ENCODE measurements at places on chromosomes 11 and 22. TPM values are rescaled to one million over a fixed set of nuclear protein-coding genes. Genes with fewer than 3 reads are reported as not detected.
A peak's percentile ranks its signal among the peaks of the same experiment; 100 is the strongest.

DNA sequence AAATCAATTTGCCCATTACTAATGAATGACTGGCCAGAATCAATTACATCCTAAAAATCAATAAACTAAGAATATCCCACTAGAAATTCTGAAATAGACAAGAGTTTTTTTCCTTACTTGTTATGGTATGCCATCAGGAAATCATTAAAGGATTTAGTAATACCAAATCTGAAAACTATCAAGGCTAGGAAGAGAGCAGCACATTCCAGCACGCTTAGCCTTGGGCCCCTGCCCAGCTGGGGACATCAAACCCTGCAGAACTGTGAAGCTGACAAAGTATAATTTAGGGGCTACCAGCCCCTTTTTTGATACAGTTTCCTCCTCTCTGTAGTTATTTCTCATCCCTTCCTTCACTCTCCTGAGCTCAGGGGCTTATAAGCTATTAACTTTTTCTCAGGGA, 247.8 kb upstream of the ZC3H12C start:
- DNase-seq, result no peak

- DNase-seq, result no peak
Observed at GRCh38 chr11:93221539-93221938, 23.7 kb upstream of the SLC36A4 start.

DNA sequence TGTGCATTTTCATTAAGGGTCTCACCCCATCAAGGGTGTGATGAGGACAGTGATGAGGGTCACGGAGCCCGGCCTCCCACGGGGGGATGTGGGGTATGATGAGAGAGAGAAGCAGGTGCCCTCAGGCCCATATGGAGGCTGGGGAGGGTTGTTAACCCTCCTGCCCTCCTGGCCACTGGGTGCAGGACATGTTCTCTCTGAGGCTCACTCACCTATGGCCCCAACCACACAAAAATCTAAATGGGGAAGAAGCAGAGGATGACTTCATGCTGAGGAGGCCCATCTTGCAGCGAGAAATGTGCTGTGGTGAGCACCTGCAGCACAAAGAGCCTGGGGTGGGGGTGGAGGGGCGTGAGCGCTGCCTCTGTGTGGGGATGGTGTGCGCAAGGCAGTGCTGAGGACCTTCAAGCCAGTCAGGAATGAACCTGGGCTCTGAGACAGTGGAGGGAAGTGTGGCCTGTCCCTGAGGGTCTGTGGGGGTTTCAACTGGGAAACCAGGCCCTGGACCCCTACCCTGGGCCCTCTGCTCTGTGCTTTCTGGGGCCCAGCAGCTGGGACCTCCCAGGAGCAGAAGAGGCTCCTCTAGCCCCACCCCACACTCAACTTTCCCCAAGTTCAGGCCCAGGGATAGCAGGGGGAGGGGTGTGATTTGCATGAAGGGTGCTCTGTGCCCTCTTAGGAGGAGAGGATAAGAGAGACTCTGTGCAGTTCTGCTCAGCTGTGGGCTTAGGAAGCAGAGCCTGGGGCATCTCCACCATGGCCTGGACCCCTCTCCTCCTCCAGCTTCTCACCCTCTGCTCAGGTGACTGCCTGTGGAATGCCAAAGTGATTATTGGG, 43.0 kb upstream of the TOP3B start:
- DNase-seq, result no peak

GRCh38 chr11:111378861-111379601, at the start of gene POU2AF1:
TSS of gene POU2AF1 (minus strand) at chr11:111379275. CDS start at chr11:111379177, 98 bp downstream.
- DNase-seq, result no peak

- DNase-seq, result no peak
Observed at GRCh38 chr11:122234257-122234656, 118.2 kb upstream of the BLID start.

- no peak for DNase-seq
Observed at GRCh38 chr11:127393460-127393997, 393.0 kb upstream of the KIRREL3 start.

DNA sequence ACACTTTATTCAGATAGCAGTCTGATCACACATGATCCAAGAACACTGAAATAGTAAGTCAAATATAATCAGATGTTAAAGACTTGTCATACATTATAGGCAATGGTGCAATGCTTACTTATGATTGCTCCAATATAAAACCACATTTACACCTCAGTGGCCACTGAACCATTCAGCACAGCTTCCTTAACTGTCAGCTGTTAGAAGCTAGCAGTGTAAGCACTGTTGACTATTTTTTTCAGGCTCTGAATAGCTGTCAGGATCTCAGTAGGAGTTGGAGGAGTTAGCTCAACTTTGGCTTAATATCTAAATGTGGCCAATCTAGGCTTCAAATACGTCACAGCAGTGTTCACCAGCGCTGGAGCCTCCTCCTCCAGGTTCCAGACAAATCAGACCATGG, 36.6 kb downstream of the METTL15 start:
- DNase-seq, result no peak

- DNase-seq, result no peak
Observed at GRCh38 chr11:23620617-23621016, 760.3 kb upstream of the CCDC179 start.

- peak; percentile 90 for DNase-seq
Observed at GRCh38 chr11:116312570-116313391, 460.0 kb downstream of the BUD13 start.

DNA sequence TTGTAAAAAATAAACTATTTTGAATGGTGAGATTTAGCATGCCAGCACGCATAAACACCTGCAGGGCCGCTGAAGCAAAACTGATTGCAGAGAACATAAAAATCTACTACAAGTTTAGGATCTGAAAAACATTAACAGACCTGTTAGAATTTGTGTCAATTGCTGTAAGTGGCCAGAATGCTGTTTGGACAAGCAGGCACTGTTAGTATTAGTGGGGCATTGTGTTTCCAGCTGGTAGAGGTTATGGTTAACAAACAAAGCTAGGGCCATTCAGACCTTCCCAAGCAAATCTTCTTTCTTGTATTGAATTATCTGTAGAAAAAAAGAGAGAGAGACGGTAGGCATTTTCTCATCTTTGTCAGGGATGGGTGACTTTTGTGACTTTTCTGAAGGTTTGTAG, 57.6 kb upstream of the OLFML1 start:
- no peak for DNase-seq

- DNase-seq, result no peak
Observed at GRCh38 chr11:109203176-109203575, 218.8 kb upstream of the C11orf87 start.

- DNase-seq, result no peak
Observed at GRCh38 chr22:24216541-24217209, 28.2 kb downstream of the GGT5 start.

GRCh38 chr11:119835753-119836152, 106.8 kb upstream of the NECTIN1 start:
- no peak for DNase-seq

DNA sequence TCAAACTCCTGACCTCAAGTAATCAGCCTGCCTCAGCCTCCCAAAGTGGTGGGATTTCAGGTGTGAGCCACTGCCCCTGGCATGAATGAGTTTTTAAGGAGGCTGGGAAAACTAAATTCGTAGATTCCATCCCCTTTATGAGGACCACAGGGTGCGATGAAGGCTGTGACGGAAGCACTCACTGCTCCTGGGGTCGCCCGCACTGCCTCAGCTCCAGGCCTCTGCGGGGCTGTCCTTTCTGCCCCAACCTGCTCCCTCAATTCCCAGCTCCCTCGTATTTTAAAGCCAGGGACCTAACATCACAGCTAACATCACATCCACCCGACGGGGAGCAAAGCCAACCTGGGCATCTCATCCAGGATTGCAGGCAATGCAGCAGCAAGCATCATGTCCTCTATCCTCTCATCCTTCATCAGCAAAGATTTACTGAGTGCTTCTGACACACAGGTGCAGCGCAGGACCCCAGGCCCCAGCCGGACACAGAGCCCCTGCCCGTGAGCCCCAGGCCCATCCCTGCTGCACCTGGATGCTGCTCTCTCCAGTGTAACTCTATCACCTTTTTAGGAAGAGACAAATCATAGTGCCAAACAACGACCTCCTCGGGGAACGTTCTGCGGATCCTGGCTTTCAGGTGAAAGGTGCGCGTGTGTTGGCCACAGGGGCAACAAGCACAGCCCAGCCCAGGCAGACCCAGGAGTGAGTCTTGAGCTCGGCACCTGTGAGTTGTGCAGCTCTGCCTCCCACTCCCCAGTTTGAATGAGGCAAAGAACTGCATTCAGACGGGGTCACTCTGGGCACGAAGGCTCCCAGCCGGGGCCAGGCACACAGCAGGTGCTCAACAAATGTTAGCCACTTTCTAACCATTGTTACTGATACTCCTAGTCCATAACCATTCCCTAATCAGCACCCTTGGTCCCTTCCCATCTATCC, 134.3 kb downstream of the CRYBB2 start:
- DNase-seq, result no peak

- DNase-seq, result no peak
Observed at GRCh38 chr11:76759092-76759491, 24.1 kb upstream of the TSKU start.

- DNase-seq, result no peak
Observed at GRCh38 chr22:20498913-20499312, 3.3 kb upstream of the KLHL22 start.

- no peak for DNase-seq
Observed at GRCh38 chr11:68153742-68154141, 32.6 kb upstream of the CHKA start.

- no peak for DNase-seq
Observed at GRCh38 chr11:2095542-2095941, 43.6 kb downstream of the IGF2 start.

DNA sequence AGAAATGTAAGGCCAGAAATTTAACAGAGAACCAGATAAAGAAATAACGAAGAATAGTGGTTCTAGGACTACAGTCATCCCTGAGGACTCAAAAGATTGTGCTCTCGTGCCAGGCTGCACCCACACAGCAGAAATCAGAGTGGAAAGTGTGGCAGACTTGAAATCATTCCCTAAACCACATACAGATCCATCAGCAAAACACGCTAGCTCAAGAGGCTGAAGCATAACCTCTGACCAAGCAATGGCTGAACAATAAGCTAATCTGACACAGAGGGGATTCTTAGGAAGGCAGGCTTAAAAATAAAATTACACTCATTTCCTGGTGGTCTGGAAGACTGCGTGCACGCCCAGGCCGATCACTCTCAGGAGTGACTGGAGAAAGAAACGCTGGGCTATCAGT, 19.0 kb downstream of the NCF4 start:
- DNase-seq, result no peak

DNA sequence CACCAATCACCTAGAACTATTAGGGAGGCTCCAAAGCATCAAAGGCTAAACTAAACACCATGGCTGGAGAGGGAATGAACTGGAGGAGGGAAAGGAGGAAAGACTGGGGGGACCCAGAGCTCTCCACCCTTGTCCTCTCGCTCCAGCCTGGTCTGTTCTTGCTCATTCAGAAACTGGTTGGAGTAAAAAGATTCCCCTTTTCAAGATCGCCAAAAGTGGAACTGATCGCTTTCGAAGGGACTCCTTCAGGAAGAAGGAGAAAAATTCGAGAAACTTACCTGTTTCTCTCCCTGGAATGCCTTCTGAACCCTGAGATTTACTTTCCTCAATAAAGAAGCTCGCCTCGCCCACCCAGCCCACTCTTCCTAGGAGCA, 46.9 kb downstream of the OR4D9 start:
- no peak for DNase-seq

GRCh38 chr11:112321501-112322172, 61.0 kb upstream of the PLET1 start:
- no peak for DNase-seq

GRCh38 chr11:76782531-76783293, 444 bp upstream of the TSKU start:
- peak; percentile 92 for DNase-seq

- DNase-seq, result no peak
Observed at GRCh38 chr11:76777305-76777704, 5.9 kb upstream of the TSKU start.

- no peak for DNase-seq
Observed at GRCh38 chr22:26892166-26893041, 235.0 kb downstream of the MIAT start.

GRCh38 chr11:62487136-62487535, 59.5 kb downstream of the AHNAK start:
- no peak for DNase-seq

GRCh38 chr11:7689239-7689638, 15.9 kb upstream of the CYB5R2 start:
- no peak for DNase-seq

SCN2B gene
- polyA plus RNA-seq, result 0.70 TPM

PGM2L1 gene
- polyA plus RNA-seq, result 2.4 TPM

BCO2 gene
- 10.2 TPM for polyA plus RNA-seq

PLEKHA7 gene
- 33.0 TPM for polyA plus RNA-seq

DDI1 gene
- polyA plus RNA-seq, result 49.4 TPM

GGTLC3 gene
- polyA plus RNA-seq, result 1.5 TPM

HTR3A gene
- 0.29 TPM for polyA plus RNA-seq

TRPM5 gene
- polyA plus RNA-seq, result 0.46 TPM

RCOR2 gene
- 7.9 TPM for polyA plus RNA-seq

OR5A1 gene
- polyA plus RNA-seq, result 0.21 TPM

NCF4 gene
- 7.1 TPM for polyA plus RNA-seq

SMIM35 gene
- 0.17 TPM for polyA plus RNA-seq

PDE3B gene
- polyA plus RNA-seq, result 22.3 TPM

C22orf42 gene
- polyA plus RNA-seq, result 13.3 TPM

RTN4RL2 gene
- polyA plus RNA-seq, result 3.2 TPM

P2RX6 gene
- 5.2 TPM for polyA plus RNA-seq

CCDC188 gene
- polyA plus RNA-seq, result 46.5 TPM

MB gene
- polyA plus RNA-seq, result 62.6 TPM

C1QTNF4 gene
- polyA plus RNA-seq, result 2.6 TPM

CCDC73 gene
- polyA plus RNA-seq, result 1.0 TPM

RFPL2 gene
- polyA plus RNA-seq, result 0.34 TPM

Measured in testis (tissue), 5 donors.